Stomach (tissue), 19 donors: ENCODE measurements at places on chromosomes 4 and X.

DNA sequence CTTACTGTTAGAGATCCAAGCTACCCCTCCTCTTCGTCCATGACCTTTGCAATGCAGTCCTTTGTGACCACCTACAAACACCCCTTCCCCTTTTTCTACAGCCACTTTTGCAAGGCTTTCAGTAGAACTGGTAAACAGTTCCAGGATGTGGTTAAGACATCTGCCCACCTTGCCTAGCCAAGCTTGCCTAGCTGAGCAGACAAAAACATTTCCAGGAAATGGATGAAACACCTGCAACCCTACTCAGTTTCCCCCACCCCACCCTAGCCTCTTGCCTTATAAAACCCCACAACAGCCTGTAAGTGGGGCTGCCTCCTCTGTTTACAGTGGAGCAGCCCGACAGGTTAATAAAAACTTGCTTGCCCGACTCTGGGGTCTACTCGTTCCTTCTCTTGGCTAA, 133.8 kb downstream of the ZC4H2 start:
- DNase-seq: no peak

GRCh38 chrX:153688071-153688470, 345 bp downstream of the SLC6A8 start:
- no peak for DNase-seq

DNA sequence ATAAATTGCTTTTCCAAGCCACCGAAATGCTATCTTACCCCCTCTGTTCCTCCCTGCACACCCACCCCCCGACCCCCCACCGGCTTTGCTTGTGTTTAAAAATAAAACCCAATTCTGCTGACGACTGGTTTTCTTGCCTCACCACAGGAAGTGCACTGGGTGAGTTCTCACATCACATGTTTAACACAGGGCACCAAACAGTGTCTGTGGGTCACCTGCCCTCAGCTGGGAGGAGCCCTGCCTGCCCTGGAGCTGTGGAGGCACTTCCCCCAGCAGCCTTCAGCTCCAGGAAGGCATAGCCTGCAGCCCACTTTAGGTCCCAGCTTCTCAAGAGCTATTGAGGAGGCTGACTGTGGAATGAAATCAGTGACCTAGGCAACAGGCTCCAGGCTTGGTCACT, 8.8 kb downstream of the TMEM255A start:
- DNase-seq: no peak

DNA sequence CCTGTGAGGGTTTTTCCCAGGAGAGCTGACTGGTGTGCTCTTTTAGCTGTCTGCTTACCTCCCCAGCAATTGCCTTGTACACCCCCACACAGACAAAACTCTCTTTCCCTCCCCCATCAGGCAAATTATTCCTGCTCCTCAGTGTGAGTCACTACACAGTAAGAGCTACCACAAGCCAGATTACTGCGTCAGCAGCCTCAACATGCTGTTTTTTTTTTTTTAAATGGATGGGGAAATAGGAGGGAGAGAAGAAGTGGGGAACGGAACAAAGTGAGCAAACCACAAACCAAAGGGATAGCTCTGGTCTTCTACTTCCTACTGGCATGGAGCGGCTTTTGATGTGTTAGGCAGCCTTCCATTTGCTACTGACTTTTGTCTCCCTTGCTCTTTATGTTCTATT, 107.5 kb upstream of the ACSL4 start:
- peak; percentile 50 for DNase-seq

- DNase-seq: no peak
Observed at GRCh38 chrX:16993791-16994318, 47.4 kb downstream of the REPS2 start.

- peak; percentile 60 for DNase-seq
Observed at GRCh38 chr4:40731792-40732245, 17.9 kb upstream of the NSUN7 start.
